Spleen (tissue), 13 donors: ENCODE measurements at places on chromosomes 6 and 20. TPM values are rescaled to one million over a fixed set of nuclear protein-coding genes. Genes with fewer than 3 reads are reported as not detected.

GRCh38 chr6:27414996-27415395 is 26.4 kb downstream of the ZNF391 start:
- H3K36me3 ChIP-seq = no peaks in the 10 kb centered on the region
- DNase-seq = no peak
- H3K27ac ChIP-seq = no peak overlapping the region
- H3K27me3 ChIP-seq = no peaks in the 10 kb centered on the region
- H3K4me1 ChIP-seq = no peaks in the 10 kb centered on the region

- H3K4me3 ChIP-seq = no peak overlapping the region
- H3K4me1 ChIP-seq = no peaks in the 10 kb centered on the region
- no peaks in the 10 kb centered on the region for H3K27me3 ChIP-seq
- no peak overlapping the region for H3K27ac ChIP-seq
These were observed 39.2 kb downstream of the DYNLT1 start for GRCh38 chr6:158605266-158605878.

DNA sequence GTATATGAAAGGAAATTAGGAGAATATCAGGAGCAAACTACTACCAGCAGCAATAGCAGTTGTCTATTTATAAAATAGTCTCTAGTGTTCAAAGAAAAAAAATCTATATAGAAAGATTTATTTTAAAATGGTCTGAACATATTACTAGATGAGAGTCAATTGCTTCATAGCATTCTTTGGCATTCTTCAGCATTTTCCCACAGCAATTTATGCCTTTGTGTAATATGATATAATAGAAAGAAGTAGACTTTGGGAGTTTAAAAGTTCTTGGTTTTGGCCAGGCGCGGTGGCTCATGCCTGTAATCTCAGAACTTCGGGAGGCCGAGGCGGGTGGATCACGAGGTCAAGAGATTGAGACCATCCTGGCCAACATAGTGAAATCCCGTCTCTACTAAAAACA is 157.0 kb upstream of the PLN start:
- H3K27me3 ChIP-seq = no peaks in the 10 kb centered on the region
- no peak for DNase-seq
- H3K27ac ChIP-seq = no peak overlapping the region
- no peaks in the 10 kb centered on the region for H3K36me3 ChIP-seq
- no peak overlapping the region for H3K4me3 ChIP-seq
- H3K4me1 ChIP-seq = no peaks in the 10 kb centered on the region

DNA sequence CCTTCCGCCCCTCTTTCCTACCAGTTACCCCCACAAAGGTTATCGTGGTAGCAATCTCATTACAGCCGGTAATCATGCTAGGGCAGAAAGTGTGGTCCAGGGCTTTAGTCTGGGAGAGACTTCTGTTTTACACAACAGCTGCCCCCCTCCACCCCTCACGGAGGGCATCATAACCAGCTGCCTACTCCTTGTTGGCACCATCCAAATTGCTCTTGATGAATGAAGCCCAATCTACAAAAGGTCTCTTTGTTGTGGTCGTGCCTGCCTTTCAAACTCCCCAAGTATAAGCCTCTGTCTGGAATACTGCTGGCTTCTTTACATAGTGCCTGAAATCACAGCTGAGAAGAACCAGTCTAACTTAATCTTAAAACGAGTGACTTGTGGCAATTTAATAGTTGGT is 157.9 kb downstream of the INSM1 start:
- DNase-seq = no peak
- no peaks in the 10 kb centered on the region for H3K36me3 ChIP-seq
- H3K4me1 ChIP-seq = no peaks in the 10 kb centered on the region
- H3K4me3 ChIP-seq = no peak overlapping the region
- peak overlapping the region; percentile 25 for H3K27ac ChIP-seq
- no peaks in the 10 kb centered on the region for H3K27me3 ChIP-seq

DNA sequence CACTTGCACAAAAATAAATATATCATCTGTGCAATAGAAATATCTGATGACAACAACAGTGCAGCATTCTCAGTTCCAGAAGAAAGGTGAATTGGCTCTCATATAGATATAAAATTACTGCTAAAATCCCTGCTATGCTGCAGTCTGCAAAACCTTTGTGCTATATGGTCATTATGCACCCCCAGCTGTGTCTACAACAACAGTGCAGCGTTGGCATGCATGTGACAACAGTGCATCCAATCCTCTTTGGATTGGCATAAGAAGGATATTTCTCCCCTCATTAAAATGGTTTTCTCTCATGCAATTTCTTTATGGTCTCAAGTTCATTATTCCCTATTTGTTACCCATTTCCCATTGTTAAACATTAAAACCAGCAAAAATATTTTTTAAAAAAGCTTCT is 23.1 kb downstream of the OR2B6 start:
- H3K27me3 ChIP-seq = no peaks in the 10 kb centered on the region
- H3K4me3 ChIP-seq = no peak overlapping the region
- DNase-seq = no peak
- H3K4me1 ChIP-seq = no peaks in the 10 kb centered on the region
- H3K36me3 ChIP-seq = no peaks in the 10 kb centered on the region
- no peak overlapping the region for H3K27ac ChIP-seq

DNA sequence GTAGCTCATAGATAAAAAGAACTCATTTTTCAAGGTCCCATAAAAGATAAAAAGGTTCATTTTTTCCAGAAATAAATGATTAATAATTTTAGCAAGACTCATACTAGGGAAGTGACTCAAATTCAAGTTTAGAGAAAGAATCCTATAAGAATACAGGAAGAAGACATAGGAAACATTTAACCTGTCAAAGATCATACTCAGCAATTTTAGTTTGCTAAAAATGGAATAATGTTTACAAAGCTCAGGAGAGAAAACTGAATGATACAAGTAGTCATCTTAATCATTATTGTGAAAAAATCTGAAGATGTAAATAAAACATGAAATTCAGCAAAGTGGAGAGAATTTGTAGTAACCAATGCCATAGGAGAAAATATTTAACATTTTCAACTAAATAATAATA is 926.6 kb downstream of the TBC1D32 start:
- H3K27me3 ChIP-seq = no peaks in the 10 kb centered on the region
- no peak for DNase-seq
- H3K36me3 ChIP-seq = no peaks in the 10 kb centered on the region
- H3K27ac ChIP-seq = no peak overlapping the region
- no peaks in the 10 kb centered on the region for H3K4me1 ChIP-seq
- H3K4me3 ChIP-seq = no peak overlapping the region

SYTL3 gene
- 48.3 TPM for total RNA-seq

OVOL2 gene
- total RNA-seq = not detected

FAM217A gene
- not detected for total RNA-seq

TRIM40 gene
- total RNA-seq = not detected
